ENCODE measurements at places on chromosomes 11 and 22.

GRCh38 chr11:57162179-57162898 lies 19.4 kb upstream of the LRRC55 start:
- no peak for DNase-seq

GRCh38 chr22:19983741-19984140 lies 32.9 kb downstream of the ARVCF start:
- DNase-seq: no peak

DNA sequence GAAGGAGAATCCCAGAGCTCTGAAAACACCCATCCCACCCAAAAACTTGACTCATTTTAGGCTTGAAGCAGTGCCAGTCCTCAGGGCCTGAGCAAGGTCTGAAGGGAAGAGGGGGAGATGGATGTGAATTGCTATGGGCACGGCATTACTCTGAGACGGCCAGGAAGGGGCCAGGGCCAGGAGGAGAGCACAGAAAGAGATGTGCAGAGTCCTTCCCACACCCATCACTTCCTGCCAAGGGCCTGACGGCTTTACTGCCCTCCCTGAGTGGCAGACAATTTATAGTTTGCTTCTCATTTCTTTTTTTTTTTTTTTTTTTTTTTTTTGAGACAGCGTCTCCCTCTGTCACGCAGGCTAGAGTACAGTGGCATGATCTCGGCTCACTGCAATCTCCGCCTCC lies 22.5 kb downstream of the TAB1 start:
- DNase-seq: no peak

GRCh38 chr22:46742576-46743221 lies 4.6 kb upstream of the CERK start:
- DNase-seq: no peak

GRCh38 chr22:37075046-37075445 lies 23.5 kb downstream of the KCTD17 start:
- no peak for DNase-seq

- DNase-seq: no peak
These were observed 36.4 kb downstream of the WEE1 start for GRCh38 chr11:9609841-9610240.

DNA sequence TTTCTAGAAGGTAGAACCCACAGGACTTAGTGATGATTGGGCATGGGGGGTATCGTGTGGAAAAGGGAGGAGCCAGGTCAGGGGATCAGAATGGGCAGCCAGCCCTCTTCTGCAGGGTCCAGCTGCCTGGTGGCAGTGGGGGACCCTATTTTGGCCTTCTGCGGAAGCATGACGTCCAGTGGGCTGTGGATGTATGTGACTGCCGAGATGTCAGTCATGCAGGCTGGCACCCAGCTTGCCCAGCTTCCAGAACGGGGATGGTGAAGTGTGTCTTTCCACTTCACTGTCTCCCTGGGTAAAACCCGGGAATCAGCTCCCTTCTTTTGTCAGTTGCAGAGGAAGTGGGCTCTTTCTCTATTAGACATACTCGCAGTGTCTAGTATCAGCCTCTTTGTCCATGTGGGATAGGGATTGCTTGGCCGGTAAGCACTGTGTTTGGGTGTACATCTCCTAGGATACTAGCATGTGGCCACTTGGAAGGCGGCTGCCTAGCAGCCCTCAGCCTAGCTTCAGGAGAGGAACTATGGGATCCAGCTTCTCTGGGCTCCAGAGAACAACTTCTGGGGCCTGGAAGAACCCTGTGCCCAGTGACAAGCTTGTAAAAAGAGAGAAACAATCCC lies 51.4 kb downstream of the GRIK4 start:
- no peak for DNase-seq

- no peak for DNase-seq
These were observed at the start of gene MLC1 for GRCh38 chr22:50085211-50085972. Gene MLC1 (minus strand): TSS chr22:50085426. CDS start chr22:50084902, 524 bp downstream.

DNA sequence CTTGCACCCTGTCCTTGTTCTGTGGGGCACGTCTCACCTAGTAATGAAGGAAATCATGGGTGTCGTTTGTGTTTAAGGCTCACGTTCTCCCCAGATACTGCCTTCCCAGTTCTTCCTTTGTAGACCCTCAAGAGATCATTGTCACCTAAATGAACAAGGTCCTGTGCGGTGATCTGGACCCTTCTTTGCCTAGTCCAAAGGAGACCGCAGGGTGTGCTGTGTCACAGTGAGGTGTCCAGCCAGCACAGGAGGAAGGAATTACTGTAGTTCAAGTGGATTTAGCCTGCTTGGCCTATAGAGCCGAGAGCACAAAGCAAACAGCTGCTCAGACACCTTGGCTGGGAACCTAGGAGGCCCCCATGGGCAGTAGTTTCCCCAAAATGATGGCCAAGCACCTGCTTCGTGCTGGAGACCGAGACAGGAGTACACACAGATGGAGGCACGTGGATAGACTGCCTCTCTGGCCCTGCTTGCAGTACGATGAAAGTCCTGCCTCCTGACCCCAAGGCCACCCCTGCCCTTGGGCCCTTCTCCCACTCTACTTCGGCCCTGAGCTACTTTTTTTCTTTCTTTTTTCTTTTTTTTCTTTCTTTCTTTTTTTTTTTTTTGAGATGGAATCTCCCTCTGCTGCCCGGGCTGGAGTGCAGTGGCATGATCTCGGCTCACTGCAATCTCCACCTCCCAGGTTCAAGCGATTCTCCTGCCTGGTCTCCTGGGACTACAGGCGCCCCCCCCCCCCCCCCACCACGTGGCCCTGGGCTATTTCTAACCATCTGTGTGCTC lies 19.4 kb upstream of the PPFIA1 start:
- DNase-seq: no peak

DNA sequence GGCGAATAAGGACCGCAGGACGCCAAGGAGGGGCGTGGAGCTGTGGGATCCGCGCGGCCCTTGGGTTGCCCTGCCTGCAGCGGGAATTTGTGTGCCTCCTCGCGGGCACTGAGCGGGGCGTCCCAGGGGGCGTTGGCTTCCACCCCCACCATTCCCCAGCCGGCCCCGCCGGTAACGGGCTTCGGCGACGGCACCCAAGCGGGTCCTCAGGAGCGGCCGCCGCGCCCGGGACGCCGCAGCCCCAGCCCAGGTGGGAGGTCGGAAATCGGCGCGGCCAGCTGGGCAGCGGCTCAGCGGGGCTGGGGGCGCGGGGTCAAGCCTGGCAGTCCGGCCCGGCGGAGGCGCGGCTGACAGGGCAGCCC lies 320 bp downstream of the CLTCL1 start:
- DNase-seq: no peak

DNA sequence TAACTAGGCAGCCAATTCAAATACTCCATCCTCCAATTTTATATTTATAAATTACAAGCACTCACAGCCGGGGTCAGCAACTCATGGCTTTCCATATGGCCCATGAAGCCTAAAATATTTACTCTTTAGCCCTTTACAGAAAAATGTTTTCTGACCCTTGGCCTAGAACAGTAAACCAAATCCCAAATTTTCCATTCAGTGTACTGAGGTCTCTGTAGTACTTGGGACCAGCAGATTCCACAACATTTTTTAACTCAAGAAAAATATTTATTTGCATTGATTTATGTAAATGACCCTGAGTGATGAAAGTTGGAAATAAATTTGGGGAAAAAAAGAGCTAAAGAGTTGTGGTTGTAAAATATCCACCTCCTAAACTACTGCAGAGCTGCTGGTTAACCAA lies 82.6 kb downstream of the SLC1A2 start:
- no peak for DNase-seq

DNA sequence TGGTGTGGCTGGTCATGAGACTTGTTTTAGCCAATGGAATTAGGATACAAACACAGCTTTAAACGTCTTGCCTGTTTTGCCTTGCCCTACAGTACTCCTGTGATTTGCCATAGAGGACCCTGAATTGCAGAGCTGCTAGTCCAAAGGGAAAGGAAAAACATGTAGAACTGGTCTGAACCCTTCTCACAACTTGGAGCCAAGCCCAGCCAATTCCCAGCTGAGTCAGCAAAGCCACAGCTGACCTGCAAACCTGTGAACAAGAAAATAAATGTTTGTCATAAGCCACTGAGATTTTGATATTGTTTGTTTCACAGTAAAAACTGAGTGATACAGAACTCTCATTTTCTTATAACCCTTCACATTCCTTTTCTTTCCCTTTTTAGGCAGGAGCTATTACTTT lies 360.5 kb upstream of the API5 start:
- DNase-seq: no peak

GRCh38 chr11:120555433-120555773 lies 43.9 kb downstream of the GRIK4 start:
- no peak for DNase-seq

GRCh38 chr11:28729339-28729738 lies 621.2 kb downstream of the METTL15 start:
- no peak for DNase-seq

GRCh38 chr22:38554281-38554680 lies 15.7 kb downstream of the DMC1 start:
- no peak for DNase-seq

GRCh38 chr11:58941838-58942237 lies 2.5 kb downstream of the GLYATL1 start:
- DNase-seq: no peak

DNA sequence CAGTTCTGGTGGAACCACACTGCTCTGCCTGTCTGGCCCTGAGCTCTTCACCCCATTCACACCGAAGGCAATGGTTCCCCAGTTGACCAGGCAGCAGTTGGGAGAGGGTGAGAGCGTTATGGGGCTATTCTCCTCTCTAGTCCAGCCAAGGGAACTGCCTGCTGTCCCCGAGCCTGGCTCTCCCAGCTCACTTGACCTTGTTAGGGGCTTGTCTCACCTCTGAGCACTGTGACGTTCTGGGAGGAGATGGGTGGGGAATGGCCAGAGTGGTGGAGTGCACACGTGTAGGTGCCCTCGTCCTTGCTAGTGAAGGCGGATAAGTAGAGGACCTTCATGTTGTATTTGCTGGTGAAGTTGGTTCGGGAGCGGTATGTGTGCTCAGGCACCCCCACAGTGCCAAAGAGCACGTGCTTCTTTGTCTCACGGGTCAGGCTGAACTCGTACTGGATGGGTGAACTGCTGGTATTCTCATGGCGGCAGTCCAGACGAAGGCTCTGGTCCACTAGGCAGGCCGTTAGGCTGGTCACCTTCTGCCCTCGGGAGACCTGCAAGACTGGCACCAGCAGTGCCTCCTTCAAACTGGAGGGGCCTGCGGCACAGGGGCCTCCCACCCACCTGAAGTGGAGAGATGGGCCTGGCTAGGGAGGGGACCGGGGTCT lies 3.0 kb downstream of the THY1 start:
- no peak for DNase-seq

Measured in GM12892 (cell line).